ENCODE measurements at places on chromosomes 12 and 14.

- no peak for DNase-seq
Measured at GRCh38 chr12:87329076-87329863, 699.9 kb downstream of the C12orf50 start.

- DNase-seq: no peak
Measured at GRCh38 chr14:99537399-99537798, 56.2 kb downstream of the CCNK start.

GRCh38 chr14:106055289-106055688 is 528.9 kb downstream of the TMEM121 start:
- DNase-seq: no peak

GRCh38 chr12:52312086-52312485 is 9.1 kb downstream of the KRT83 start:
- DNase-seq: no peak

- DNase-seq: no peak
Measured at GRCh38 chr12:46627686-46628085, 198.1 kb downstream of the SLC38A4 start.

- DNase-seq: no peak
Measured at GRCh38 chr12:13539051-13539450, 342.5 kb downstream of the EMP1 start.

DNA sequence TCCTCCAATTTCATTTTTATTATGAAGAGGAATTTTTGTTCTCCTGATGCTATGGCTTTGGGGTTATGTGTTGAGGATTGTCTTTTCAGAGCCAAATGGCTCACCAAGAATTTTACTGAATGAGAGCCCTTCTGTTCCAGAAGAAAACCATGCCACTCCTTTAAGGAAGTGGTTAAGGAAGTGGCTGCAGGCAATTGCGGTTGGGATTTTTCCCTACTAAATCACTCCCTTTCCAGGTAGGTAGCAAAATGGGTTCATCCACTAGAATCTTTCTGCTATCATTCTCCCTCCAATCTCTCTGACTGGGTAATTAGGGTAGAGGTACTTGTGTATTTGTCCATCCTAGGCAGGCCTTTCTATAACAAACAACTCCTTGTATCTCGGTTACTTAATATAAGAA is 163.1 kb downstream of the TTC8 start:
- no peak for DNase-seq

- peak; percentile 66 for DNase-seq
Measured at GRCh38 chr12:904010-904414, 45.5 kb downstream of the RAD52 start.

- DNase-seq: peak; percentile 56
Measured at GRCh38 chr12:3135522-3136461, 58.6 kb downstream of the TSPAN9 start.

- no peak for DNase-seq
Measured at GRCh38 chr12:15629108-15629507, 160.1 kb downstream of the EPS8 start.

GRCh38 chr14:70069186-70069585 is 119.6 kb downstream of the SLC8A3 start:
- DNase-seq: no peak

DNA sequence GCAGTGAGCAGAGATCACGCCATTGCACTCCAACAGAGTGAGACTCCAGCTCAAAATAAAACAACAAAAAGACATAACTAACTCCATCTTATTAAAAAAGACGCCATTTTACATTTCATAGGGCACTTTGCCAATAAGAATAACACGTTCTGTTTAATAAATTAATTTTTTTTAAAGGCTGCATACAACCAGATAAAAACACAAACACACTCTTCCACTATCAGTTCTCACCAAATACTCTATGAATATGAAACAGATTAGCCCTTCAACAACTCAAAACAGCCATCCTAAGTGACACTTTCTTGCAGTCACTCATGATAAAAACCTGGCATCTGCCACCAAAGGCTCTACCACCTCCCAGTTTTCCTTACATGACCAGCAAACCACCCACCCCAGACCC is 16.1 kb downstream of the AICDA start:
- DNase-seq: peak; percentile 12

DNA sequence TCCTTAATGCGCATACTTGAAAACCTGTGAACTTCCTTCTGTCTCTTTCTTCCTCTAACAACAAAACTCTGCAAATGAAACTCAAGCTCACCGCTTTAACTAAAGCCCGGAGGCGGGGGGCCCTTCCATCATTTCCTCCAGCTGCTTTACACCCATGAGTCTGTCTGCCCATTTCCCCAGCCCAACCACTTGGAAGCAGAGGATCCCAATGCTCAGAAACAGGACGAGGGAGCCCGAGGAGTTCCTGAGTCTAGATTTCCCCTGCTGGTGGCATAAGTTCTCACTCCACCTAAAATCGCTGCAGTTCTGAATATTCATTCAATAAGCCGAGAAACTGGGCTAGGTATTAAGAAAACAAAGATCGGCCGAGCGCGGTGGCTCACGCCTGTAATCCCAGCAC is 30.8 kb downstream of the GPR19 start:
- no peak for DNase-seq

DNA sequence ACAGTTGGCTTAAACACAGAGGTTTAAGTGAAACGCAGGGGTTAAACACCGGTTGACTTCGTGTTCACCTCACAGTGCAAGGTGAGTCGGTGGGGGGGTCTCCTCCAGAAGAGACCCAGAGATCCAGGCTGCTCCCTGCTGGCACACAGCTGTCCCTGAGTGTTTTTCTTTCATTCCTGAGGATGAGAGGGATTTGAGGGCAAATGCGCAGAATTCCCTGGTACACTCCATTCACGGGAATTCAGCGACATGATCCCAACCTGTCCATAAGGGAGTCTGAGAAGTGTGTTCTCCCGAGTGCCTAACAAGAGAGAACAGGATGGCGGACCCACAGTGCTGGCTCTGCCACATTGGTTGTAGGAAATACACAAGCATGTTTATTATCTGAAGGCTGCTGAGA is 107.2 kb upstream of the ESRRB start:
- no peak for DNase-seq

DNA sequence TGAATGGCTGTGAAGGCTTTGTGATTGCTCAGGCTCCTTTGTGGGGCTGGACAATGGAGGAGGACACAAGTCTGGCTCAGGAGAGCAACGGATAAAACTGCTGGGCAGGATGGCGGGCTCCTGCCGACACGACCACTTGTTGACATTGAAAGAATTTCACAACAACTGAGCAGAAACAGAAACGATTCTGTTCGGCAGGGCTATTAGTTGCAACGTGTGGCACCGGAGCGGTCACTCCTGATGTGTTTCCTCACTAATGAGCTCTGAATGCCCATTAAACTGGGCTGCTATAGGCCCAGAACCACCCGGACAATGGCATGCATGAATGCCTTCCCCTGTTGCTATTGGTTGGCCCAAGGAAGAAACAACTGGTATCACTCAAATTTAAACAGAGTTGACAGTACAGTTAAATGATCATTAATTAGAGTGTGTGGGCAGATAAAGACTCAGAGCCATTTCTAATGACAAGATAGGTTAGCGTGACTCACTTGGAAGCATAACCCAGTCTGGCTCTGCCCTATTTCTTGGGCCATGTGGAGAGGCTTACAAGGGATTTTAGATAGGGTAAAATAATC is 142.9 kb downstream of the ASCL1 start:
- DNase-seq: no peak

DNA sequence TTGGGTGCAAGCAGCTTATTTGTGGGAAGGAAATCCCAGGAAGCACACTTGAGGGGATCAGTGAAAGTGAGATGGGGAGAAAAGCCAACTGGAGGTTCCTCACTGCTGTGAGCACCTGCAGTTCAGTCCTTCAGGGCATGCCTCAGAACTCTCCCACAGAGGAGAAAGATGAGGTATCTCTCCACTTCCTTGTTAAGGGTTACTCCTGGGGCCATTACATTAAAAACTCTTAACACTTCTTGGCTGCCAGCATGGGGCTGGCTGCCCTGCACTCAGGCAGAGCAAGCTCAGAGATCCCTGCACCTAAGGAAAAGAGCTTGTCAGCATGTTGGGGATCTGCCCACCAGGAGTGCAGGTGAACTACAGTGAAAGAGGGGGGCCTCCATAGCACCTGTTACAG is 28.8 kb downstream of the FERMT2 start:
- no peak for DNase-seq

DNA sequence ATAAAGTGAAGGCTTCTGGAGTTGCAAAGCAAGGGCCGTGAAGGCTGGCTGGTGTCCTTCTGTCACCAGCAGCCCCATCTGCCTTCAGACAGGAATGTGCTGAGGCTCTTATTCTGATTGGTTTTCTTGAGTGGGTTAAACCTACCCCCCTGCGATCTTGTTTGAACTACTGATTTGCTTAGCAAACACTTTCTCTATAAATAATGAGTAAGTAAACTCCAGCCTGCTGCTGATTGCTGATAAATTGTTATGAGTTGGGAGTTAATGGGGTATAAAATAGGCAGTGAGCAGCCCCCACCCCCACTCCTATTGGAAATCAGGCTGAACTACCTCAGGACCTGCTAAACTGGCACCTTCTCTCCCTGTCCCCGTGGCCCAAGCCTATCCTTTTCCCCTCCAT is 146.1 kb upstream of the NOS1 start:
- DNase-seq: no peak

DNA sequence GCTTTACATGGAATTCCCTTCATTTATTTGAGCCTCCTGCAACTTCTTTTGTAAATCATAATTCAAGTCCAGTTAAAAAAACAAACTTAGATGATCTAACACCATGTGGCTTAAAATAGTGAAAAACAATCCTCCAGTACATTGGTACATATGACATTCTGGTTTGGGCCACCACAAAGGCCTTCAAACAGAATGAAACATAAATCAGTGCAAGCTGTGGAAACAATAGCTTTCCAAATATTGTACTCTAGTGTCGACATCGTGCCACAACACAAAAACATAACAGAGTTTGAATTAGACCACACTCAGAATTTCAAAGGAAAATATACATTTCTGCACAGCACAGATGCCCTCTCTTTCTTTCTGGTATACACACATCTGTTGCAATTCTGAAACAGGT is 751.3 kb downstream of the SLC6A15 start:
- DNase-seq: no peak

DNA sequence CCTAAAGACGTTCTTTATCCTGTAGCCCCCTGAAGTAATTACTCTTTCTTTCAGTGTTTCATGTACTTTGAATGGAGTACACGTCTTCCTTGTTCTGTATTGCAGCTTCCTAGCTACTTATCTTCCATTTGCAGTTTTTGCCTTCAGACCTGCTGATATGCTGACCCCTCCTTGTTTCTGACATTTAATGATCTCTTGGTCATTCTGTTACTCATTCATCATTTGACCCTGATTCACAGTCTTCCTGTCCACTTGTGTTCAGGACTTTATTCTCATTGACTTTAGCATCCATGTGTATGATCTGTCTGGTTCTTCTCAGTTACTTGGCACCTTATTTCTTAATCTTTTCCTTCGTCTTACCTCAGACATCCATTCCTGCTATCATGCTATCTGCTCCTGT is 22.2 kb downstream of the CPSF2 start:
- DNase-seq: no peak

DNA sequence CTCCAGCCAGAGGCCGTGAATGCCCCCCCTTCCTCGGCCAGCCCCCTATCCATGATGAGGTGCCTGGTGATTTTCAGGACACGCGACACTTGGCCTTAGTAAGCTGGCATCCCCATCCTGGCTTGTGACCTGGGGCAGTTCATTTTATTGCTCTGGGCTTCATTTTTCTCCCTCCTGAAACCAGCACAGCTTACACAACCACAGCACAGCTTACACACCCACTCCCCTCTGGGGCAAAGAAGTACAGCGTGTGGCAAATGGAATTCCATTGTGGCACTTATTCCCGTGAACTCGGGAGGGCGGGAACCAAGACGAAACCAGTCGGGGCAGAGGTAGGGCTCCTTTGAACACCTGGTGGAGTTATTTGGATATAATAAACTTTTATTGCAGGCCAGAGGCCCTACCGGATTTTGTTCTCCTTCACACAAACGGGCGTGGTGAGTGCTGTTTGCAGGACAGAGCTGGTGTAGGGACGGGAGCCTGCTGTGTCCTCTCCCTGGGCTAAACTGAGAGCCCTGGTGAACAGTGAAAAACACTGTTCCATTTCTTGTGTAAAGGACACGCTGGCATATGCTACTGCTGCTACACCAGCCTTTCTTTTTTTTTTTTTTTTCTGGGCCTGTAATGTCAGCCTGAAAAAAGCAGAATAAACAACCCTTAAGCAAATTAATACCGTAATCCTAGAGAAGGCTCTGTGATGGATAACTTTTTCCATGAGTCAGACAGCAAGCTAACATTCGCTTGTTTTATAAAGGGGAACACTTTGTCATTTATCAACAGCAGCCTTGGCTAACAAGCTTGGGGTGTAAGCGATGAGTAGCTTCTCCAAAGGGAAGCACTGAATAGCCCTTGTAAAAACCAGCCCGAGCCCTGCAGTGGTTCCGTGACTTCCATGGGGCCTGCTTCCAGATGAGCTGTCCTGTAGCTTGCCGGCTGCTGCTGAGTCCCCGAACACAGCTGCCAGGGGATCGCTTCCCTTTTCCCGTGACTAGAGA is 29.3 kb downstream of the CD9 start:
- DNase-seq: no peak

DNA sequence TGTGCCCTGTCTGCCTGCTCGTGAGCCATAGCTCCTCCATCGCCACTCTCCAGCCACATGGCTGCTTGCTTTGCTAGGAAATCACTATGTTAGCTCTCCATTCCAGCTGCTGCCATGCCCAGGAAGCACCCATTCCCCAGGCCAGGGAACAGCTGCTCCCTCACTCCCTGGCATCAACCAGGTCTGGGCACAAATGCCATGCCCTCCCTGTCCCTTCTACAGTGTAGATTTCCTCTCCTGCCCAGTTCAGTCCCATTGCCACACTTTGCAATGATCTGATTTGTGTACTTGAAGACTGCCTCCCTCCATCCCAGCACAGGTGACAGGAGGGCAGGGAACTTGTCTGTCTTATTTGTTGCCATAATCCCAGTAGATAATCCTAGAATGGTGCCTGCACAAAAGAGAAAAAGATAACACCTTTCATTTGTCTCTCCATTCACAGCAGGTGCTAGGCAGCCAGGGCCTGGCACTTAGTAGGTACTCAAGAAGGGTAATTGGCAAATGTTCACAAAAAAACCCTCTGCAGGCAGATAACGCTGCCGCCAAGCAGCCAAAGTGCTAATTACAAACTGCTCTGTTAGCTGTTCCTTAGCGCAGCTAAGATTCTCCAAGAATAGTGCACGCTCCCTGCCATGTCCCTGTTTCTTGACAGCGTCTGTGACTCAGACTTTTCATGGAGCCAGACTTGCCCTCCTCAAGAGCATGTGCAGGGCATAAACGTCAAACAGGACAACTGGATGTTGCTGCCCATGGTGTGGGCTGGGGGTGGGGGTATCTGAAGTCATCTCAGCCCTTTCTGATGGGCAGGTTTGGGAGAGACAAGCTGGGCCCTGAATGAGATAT is 69.1 kb downstream of the ARL6IP4 start:
- no peak for DNase-seq

DNA sequence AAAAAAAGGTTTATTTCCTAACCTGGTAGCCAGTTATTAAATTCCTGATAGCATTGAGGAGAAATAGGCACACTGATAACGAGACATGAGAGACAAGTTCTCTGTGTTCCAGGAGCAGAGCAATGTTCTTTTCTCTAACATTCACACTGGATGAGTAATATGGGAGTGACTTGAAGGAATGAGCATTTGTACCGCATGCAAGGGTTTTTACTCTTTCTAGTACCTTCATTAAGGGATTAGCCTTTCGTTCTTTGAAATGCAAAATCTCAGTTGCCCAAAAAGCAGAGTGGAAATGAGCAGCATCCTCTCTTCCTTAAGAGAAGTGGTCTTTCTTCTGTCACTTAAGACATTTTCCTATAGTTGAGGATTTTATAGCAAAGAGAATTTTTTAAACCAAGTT is 54.7 kb downstream of the FGD4 start:
- DNase-seq: no peak

GRCh38 chr14:52339262-52339661 is 25.1 kb downstream of the PTGER2 start:
- DNase-seq: no peak

- DNase-seq: no peak
Measured at GRCh38 chr14:23365036-23365731, at the start of gene EFS. EFS (minus strand) TSS chr14:23365172; CDS start chr14:23365025, 147 bp downstream.
